Left lung (tissue), 14 donors: ENCODE measurements at places on chromosomes 3 and 15. TPM values are rescaled to one million over a fixed set of nuclear protein-coding genes. Genes with fewer than 3 reads are reported as not detected.

DNA sequence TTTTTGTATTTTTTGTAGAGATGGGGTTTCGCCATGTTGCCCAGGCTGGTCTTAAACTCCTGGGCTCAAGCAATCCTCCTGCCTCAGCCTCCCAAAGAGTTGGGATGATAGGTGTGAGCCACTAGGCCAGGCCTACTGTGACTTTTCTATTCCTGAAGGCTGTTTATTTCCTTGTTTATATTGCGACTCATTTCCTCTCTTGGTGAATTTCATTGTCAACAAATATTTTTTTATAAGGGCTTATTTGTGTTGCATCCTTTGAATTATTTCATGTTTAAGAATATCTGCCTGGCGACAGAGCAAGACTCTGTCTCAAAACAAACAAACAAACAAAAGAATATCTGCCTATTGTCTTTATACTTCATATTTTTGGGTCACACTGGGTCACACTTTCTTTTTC, 29.4 kb upstream of the MCCC1 start:
- no peaks in the 10 kb centered on the region for H3K27me3 ChIP-seq

DNA sequence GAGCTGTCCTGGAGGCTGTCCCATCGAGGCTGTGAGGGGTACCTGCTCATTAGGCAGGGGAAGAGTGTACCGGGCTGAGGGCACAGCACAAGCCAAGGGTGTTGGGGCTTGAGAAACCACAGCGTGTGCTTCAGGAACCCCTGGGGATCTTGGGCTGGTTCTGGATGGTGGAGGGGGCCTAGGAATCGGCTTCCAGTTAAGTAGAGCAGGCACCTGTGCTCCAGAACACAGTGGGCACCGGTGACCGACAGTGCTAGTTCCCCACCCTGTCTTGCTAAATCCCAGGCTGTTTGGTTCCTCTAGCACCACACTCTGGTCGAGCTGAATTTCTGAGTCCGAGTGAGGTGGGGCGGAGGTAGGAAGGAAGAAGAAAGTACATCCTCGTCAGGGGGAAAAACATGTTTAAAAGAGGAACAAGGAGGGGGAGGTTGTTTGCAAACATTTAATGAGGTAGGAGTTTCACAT, 29.1 kb downstream of the SLC6A6 start:
- H3K4me1 ChIP-seq = peaks cover 100% of the 10 kb centered on the region
- peak overlapping the region; percentile 87 for H3K27ac ChIP-seq
- H3K36me3 ChIP-seq = peaks cover 8% of the 10 kb centered on the region
- DNase-seq = no peak

- peaks cover 57% of the 10 kb centered on the region for H3K4me1 ChIP-seq
- no peak for DNase-seq
These were observed 1.2 kb downstream of the TBL1XR1 start for GRCh38 chr3:177196008-177196455.

SPINT1 gene
- polyA plus RNA-seq = 65.8 TPM

FAM3D gene
- polyA plus RNA-seq = 3.6 TPM

- no peak overlapping the region for H3K4me3 ChIP-seq
- H3K36me3 ChIP-seq = no peaks in the 10 kb centered on the region
- H3K27ac ChIP-seq = no peak overlapping the region
- no peaks in the 10 kb centered on the region for H3K27me3 ChIP-seq
- H3K4me1 ChIP-seq = no peaks in the 10 kb centered on the region
These were observed 278.2 kb downstream of the CTNNB1 start for GRCh38 chr3:41477399-41478014.

GRCh38 chr15:20106026-20106425, 435.6 kb downstream of the GOLGA6L6 start:
- no peaks in the 10 kb centered on the region for H3K36me3 ChIP-seq
- H3K27ac ChIP-seq = no peak overlapping the region
- no peak for DNase-seq

GRCh38 chr3:49217688-49218470, 46.5 kb downstream of the KLHDC8B start:
- no peaks in the 10 kb centered on the region for H3K27me3 ChIP-seq
- no peak for DNase-seq
- H3K4me1 ChIP-seq = peaks cover 5% of the 10 kb centered on the region
- peak overlapping the region; percentile 58 for H3K27ac ChIP-seq
- H3K36me3 ChIP-seq = no peaks in the 10 kb centered on the region

ROBO2 gene
- polyA plus RNA-seq = 65.0 TPM

DNA sequence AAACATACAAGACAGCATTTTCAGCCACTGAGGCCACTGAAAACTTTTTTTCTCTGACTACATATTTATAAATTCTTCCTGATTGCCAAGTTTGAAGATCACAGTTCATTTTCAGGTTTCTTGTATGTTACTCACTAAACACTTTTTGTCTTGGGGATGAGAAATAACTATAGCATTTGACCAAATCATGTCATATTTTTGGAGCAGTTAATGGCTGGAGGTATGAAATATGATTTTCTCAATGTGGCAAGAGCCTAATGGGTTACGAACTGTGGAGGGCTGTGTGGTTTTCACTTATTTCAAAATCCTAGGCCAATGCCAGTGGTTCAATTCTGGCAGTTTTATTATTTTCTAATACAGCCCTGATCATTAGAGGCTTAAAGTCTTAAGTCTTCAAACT, 64.4 kb downstream of the USP13 start:
- H3K4me3 ChIP-seq = no peak overlapping the region
- no peaks in the 10 kb centered on the region for H3K27me3 ChIP-seq
- H3K4me1 ChIP-seq = no peaks in the 10 kb centered on the region
- no peaks in the 10 kb centered on the region for H3K36me3 ChIP-seq
- no peak overlapping the region for H3K27ac ChIP-seq

DNA sequence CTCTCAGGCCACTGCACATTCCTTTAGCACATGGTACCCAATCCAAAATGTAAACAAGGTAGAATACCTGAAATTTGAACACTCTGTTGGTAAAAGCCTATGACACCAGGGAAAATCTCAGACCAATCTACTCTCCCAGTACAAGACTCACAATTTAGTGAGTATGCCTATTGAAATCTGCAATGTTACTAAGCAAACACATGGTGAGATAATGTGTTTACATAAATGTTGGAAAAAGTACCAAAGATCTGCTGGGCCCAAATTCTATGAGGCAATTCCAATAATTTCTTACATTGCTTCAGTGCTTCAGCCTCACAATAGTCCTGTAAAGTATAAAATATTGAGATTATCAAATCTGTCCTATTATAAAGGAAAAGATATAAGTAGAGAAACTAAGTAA, 536.1 kb downstream of the PYDC2 start:
- no peak overlapping the region for H3K27ac ChIP-seq
- H3K27me3 ChIP-seq = no peaks in the 10 kb centered on the region
- H3K4me3 ChIP-seq = no peak overlapping the region
- no peak for DNase-seq

DNA sequence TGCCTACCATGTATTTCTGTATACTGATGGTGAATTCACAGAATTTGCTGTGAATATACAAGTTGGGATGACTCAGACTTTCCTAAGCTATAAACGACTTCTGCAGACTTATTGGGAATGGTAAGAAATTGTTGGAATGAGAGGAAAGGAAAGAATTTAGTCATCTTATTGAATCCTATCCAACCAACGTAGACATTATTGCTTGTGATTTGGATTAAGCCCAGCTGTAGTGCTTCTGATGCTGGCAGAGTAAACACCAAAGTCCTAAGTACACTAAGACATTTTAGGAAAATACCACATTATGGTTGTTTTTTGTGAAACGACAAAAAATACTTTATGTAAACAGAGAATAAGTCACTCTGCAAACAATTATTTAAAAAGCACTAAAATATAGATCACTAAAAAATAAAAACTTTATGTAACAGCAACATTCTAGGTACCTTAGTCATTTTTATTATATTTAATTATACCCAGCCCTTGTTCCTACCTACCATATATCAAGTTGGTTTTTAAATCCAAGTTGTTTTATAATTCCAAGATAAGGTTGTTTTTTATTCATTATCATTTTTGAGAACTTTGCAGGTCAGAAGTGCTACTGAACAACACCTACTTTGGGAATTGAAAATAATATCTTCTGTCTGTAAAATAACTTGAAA, 99.2 kb upstream of the MLF1 start:
- no peaks in the 10 kb centered on the region for H3K36me3 ChIP-seq
- H3K27ac ChIP-seq = no peak overlapping the region
- no peak overlapping the region for H3K4me3 ChIP-seq
- no peaks in the 10 kb centered on the region for H3K27me3 ChIP-seq
- H3K4me1 ChIP-seq = no peaks in the 10 kb centered on the region
- DNase-seq = peak; percentile 53

TPRG1 gene
- 1.1 TPM for polyA plus RNA-seq

DNA sequence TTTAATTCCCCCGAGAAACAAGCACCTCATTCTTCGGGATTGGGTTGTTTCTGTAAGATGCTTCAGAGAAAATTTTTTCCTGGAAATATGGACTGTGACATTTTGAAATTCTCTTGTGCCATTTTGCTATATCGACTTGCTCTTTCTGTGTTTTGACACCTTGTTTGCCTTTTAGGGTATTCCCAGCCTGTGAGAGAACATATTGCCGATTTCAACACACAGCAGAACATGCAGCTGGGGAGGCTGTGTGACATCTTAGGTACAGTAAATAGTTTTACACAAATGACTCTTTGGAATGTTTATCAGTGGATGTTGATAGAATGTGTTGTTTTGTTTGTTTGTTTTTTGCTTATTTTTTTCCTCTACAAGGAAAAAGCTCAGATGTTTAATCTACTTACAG, 130.2 kb downstream of the IQCH start:
- no peaks in the 10 kb centered on the region for H3K27me3 ChIP-seq
- H3K36me3 ChIP-seq = no peaks in the 10 kb centered on the region
- no peaks in the 10 kb centered on the region for H3K4me1 ChIP-seq
- H3K4me3 ChIP-seq = no peak overlapping the region
- no peak overlapping the region for H3K27ac ChIP-seq

- H3K4me3 ChIP-seq = peak overlapping the region; percentile 73
- peaks cover 24% of the 10 kb centered on the region for H3K36me3 ChIP-seq
- DNase-seq = peak; percentile 89
- no peaks in the 10 kb centered on the region for H3K27me3 ChIP-seq
These were observed 539 bp upstream of the LAMB2 start for GRCh38 chr3:49133226-49133951.

HDGFL3 gene
- 96.6 TPM for polyA plus RNA-seq
